Activated CD4-positive, alpha-beta T cell treated with anti-CD3 and anti-CD28 coated beads for 24 hours (primary cell): ENCODE measurements at places on chromosomes 3 and 15.

GRCh38 chr3:78154521-78155186 lies 1114.8 kb downstream of the ROBO2 start:
- DNase-seq, result no peak

DNA sequence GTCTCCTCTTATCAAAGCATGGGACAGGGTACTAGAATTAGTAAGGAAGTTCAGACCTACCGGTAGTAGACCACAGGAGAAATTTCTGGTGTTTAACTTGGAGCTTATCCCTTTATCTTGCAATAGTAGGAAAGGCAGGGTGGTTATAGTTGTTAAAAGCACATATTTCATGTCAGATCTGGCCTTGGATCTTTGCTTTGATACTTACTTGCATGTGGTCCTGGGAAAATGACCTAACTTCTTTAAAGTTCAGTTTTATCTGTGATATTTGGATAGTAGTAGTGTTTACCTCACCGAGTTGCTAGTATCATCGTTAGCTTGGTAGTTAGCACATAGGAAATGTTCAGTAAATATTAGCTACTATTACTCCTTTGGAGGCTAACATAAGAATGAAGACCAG lies 15.4 kb downstream of the EXOG start:
- DNase-seq, result no peak

DNA sequence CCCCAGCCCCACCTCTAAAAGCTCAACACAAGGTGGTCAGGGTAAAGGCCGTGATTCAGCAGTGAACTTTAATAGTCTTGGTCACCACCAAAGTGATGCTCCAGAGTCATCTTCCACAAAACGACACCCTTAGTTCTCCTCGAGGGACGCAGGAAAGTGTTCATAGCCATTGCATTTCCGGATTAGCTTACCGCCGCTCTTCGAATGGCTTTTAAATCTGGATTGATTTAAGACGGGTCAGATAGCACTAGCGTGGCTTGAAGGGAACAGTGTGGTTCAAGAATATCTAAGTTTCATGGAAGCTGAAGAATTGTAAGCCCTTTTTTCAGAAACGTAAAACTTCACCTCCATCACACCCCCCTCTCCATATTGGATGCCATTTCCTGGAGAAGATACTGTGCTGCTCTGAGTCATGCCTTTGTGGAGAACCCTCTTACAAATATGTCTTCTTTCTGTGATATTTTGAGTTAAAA lies 829 bp downstream of the RNF7 start:
- no peak for DNase-seq

DNA sequence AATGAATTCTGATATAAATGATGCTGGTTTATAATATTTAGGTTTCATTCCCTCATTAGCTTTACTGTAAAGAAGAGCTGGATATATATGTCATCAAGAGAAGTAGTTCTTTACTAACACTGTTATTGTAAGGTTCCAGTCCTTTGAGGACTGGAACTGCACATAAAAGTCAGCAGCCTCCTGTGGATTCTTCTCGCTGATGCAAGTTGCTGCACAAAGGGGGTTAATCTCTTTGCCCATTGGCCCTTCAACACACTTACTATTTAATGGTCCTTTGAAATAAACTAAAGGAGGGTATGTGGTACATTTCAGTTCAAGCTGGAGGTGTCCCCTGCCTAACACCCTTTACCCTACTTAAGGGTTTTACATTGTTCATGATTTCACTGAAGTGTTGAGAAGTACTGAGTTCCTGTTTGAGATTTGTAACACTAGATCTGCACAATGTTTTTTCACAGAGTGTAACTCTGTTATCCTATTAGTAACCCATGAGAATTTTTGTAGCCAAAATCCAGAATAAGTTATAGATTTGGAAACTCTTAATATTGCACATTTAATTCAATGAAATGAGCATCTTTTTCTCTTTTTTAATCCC lies 43.9 kb downstream of the NR2C2 start:
- no peak for DNase-seq

DNA sequence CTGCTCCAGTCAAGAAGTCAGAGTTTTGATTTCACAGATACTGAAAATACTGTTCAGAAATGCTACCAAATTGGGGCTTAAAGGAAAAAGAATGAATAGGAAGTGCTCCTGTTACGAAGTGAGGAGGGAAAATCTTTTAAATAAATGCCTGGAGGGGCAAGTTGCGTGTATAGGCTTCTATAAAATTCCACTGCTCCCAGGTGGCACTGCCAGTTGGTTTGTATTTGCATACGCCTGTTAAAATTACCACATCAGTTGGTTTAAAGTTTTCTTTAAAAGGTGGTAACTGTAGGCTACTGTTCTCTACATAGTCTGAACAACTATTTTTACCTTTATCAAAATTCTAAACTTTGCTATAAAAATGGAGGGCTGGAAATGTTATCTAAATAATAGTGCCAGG lies 123.5 kb downstream of the DLG1 start:
- DNase-seq, result no peak

DNA sequence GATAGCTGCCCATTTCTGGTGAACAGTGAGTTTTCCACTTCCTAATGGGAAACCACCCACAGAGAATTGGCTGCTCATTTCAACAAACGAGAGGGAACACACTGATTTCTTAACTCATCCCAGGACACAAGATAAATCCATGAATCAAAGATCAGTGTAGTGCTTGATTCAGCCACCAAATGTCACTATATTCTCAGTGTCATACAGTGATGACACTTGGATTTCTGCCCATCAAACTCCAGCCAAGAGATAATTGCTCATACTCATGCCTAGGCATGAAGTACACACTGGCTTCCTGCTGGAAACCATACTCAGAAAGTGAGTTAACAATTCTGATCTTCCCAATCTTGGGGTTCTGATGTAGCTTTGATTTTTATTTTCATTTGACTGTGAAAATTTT lies 35.4 kb upstream of the GRM7 start:
- no peak for DNase-seq

DNA sequence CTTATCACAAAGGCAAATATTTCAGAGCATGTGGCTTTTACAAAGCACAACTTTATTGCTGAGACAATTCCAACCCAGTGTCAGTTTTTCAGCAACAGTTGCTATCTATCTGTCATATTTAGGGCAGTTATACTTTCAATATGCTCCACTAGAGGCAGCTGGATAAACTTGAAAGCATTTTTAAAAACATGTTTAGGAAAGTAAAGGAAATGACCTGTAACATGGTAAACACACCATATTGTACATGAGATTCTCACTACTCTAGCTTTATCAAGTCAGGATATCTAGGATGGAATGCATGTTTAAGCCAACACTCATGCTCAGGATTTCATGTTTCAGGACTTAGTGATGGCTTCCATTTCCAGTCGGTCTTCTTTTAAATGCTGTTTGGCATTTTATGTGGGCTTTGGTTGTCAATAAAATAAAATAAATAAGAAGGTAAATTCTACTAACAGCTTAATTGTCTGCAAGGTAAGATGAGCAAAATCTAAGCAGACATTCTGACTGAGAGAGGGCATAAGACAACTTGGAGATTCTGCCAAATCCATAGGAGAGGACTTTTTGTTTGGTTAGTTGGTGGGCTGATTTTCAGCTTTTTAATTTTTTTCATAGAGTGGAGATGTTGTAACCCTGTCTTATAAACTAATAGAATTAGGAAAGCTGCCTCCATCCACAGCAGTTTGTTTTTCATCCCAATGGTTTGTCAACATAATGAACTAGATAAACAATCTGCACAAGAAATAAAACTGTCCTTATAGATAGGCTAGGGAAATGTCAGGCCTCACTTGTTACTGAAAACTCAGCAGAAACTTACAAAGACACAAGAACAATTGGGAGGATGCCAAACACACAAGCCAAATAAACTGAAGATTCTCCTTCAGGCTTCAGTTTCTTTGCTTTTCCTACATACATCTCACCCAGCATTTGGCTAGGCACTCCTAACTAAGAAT lies 63.4 kb upstream of the CPB1 start:
- DNase-seq, result no peak

- DNase-seq, result no peak
These were observed 36.9 kb upstream of the HERC1 start for GRCh38 chr15:63870487-63871209.

- DNase-seq, result no peak
These were observed 12.3 kb upstream of the GFM1 start for GRCh38 chr3:158631981-158632380.

- DNase-seq, result no peak
These were observed 210.1 kb downstream of the CD47 start for GRCh38 chr3:107880702-107881101.

DNA sequence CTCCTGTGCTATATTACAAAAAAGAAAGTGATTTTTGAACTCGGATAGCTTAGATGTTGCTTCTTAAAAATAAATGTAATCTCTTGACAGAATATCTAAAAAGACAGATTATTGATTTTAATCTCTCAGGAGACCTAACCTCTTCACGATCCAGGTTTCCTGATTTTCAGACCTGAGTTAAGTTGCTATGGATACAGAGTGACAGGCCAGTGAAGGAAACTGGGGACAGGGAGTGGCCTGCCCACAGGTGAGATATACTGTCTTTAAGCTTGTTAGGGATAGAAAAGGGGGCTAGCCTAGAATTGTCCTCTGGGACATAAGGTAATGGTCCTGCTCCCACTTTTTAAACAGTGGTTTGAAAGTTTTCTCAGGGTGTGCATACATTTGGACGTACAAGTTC lies 73.2 kb downstream of the CCNL1 start:
- DNase-seq, result no peak

GRCh38 chr3:156619376-156619775 lies 55.0 kb upstream of the TIPARP start:
- no peak for DNase-seq

DNA sequence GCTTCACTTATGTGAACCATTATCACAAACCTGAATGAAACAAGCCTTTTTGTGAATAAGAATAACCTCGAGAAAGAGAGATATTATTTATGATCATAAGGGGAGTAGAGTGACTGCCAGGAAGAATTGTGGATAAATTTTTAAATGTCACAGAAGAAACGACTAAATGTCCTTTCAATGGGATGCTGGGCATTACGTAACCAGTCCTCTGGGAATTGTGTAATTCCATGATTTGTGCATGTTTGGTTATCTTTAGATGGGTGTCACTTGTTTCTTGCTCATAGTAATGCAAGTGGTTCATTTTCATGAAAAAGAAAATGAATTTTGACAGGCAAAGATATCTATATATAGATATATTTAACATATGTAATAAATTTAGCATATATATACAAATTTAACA lies 379.5 kb upstream of the AGTR1 start:
- no peak for DNase-seq

DNA sequence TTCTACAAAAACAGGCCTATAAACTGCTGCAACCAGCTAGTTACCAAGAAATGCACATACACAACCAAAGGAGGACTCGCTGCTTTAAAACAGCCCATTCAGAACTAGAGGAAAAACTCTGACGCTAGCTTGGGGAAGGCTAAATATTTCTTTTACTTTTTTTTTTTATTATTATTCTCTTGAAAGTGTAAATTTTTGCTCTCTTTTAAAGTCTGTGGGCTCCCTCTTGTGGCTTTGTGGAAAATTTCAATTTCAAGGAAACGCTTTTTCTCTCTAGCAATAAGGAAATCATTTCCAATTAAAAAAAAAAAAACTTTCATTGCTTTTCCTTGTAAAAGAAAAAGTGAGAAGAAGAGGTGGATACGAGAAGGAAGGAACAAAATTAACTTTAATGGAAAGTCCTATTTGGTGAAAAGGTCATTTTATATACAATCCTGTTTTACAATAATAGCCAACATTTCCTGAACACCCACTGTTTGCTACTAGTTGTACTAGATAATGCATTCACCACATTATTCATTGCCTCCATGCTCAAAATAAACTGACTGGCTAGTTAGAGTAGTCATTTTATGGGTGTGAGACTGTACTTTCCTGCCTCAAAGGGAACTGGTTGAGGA lies 51.2 kb upstream of the SAMMSON start:
- DNase-seq, result no peak

DNA sequence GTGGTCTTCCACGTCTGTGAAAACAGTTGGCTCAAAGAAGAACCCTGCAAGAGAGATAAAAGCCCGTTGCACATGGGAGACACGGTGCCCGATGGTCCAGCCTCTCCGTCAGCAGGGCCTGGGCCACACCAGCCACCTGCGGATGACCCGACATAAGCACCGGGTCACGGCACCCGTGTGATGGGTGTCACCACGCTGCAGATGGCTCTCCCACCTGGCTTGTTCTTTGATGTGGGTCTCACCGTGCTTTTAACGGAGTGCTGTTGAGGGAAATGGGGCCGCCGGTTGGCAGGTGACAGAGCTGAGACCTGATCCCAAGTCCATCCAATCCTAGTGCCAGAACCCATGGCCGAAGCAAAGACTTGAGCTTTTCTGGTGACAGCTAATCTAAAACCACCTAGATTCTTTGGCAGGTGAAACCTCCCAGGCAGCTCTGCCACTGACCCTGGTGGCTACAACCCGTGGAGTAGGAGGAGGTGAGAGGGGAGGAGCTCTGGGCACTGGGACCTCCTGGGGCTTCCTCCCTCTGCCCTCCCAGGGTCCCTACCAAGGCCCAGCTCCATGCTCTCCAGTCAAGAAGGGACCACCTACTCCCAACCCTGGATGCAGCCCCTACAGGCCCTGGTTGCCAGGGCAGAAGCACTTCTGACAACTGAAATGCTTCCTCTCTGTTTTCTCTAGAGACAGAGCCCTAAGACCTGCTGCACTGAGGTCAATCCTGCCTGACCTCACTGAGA lies 23.4 kb upstream of the SLC41A3 start:
- DNase-seq, result no peak

GRCh38 chr3:187616307-187616972 lies 53.8 kb downstream of the SST start:
- DNase-seq, result peak; percentile 52

- DNase-seq, result no peak
These were observed 181.1 kb downstream of the MYRIP start for GRCh38 chr3:39990532-39990931.

GRCh38 chr3:30693470-30694120 lies 87.2 kb downstream of the TGFBR2 start:
- peak; percentile 44 for DNase-seq

DNA sequence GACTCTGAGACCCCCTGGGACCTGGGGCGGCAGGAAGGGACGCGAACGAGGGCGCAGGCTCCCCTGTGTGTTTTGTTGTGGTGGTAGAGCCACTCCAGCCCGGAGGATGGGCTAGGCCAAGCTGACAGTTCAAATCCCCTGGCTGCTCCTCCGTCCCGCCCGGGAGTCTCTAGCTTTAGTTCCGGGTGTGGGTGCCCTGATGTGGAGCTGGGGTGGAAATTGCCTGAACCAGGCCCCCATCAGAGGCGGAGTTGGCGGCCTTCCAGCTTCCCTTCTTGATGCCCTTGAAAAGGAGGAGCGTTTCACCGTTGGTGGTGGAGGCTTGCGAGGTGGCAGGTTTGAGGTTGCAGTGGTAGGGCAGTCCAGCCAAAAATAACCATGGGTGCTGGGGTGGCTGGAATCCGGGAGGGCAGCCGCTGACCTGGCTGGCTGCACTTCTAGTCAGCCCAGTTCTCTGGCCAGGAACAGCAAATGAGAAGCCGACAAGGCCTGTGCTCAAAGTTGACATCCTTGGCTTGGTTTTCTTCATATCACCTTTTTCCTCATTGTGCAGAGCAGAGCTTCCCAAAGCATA lies 817 bp downstream of the CLK3 start:
- peak; percentile 23 for DNase-seq

- DNase-seq, result no peak
These were observed 160.1 kb upstream of the ATP11B start for GRCh38 chr3:182633186-182633585.
